ENCODE measurements at places on chromosomes 1 and 21. TPM values are rescaled to one million over a fixed set of nuclear protein-coding genes. Genes with fewer than 3 reads are reported as not detected.

GRCh38 chr1:198174297-198174696 lies 17.5 kb downstream of the NEK7 start:
- no peak for DNase-seq

DNA sequence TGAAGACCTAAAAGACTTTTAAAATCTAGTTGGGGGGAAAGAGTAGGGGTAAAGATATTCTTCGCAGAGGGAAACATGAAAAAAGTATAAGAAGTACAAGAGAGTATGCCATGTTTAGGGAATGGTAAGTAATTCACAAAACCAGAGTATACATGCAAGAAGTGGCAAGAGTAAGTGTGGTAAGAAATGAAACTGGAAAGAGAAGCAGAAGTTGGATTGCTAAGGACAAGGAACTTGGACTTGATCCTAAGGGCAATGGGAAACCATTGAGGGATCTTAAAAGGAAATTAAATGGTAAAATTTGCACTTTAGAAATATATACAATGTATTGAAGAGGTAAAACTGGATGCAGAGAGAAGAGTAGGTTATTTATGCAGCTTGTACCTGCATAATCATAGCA lies 9.2 kb upstream of the ZNF644 start:
- DNase-seq, result no peak

GRCh38 chr1:12438349-12438924 lies 179.6 kb downstream of the DHRS3 start:
- DNase-seq, result no peak

DNA sequence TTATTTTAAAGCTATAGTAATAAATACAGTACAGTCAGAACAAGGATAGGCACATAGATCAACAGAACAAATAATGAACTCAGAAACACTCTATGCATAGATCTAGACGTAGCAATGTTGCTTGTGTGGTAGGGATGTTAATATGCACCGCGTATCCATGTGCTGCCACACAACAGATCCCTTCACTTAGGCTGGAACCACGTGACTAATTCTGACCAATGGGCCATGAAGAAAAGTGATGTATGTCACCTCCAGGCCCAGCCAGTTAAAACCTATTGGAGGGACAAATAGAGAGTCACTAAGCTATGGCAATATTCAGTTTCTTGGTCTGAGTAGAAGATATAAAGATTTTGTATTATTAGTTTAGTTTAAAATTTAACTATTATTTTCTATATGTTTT lies 91.4 kb downstream of the ADAMTS1 start:
- no peak for DNase-seq

- DNase-seq, result no peak
Observed at GRCh38 chr1:85991261-85991660, 165.3 kb downstream of the COL24A1 start.

GRCh38 chr1:65527707-65528503 lies 107.4 kb downstream of the LEPR start:
- no peak for DNase-seq

- DNase-seq, result no peak
Observed at GRCh38 chr1:53142226-53142853, at the start of gene SLC1A7. Gene SLC1A7, minus strand, starts transcription at chr1:53142638. Its CDS starts 189 bp downstream, at chr1:53142449.

C4BPB gene
- 99.8 TPM for total RNA-seq

FCGR1A gene
- not detected for total RNA-seq

F3 gene
- 21.7 TPM for total RNA-seq

LEMD1 gene
- total RNA-seq, result not detected

ANGPTL7 gene
- not detected for total RNA-seq
